NCI-H446 treated with DMSO at 0.1 percent for 48 hours (cell line): ENCODE measurements at places on chromosomes 12 and 14.
A peak's percentile ranks its signal among the peaks of the same experiment; 100 is the strongest.

GRCh38 chr12:2719392-2719791, 75.4 kb upstream of the FKBP4 start:
- DNase-seq, result no peak

- DNase-seq, result no peak
These were observed 215.8 kb upstream of the NOS1 start for GRCh38 chr12:117577122-117577657.

- DNase-seq, result no peak
These were observed 228.2 kb downstream of the DPY19L2 start for GRCh38 chr12:63440048-63440447.

DNA sequence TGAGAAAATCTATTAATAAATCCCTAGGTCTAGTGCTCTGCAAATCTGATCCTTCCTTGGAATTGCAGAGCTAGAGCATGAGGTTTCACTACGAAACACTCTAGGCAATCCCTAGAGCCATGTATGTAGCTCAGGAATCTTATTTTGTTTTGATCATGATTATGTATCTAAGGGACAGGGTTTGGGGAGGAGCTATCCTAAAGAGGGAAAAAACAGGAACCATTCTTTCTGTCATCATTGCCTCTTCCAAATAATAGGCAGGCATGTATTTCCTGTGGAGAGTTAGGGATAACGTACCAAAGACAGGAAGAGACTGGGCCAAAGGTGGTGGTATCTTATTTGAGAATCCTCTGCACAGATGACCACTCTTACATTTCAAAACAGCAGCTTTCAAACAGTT, 88.8 kb upstream of the GTF2A1 start:
- DNase-seq, result no peak

DNA sequence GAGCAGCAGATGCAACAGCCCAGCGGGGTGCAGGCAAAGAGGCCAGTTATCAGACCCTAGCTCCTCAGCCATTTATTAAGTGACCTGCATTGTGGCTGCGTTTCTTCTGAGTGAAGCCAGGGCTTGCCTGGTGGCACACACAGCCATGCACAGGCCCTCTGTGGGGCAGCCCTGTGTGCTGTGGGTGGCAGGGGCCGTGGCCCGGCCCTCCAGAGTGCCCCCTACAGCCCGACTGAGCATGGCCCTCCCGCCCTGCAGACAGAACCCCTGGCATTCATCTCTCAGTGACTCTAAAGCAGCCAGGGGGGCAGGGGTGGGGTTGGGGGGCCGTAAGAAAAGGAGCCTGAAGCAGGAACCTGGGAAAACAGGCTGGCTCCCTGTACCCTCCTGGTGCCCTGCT, 226.0 kb upstream of the PWP1 start:
- DNase-seq, result no peak

- no peak for DNase-seq
These were observed 18.8 kb downstream of the RTRAF start for GRCh38 chr14:52008136-52008535.

GRCh38 chr14:24481622-24482324, 26.3 kb downstream of the CMA1 start:
- DNase-seq, result no peak

- DNase-seq, result no peak
These were observed 53.5 kb upstream of the PPP1R12A start for GRCh38 chr12:79988368-79988767.

GRCh38 chr14:61121355-61121787, 140.3 kb downstream of the SLC38A6 start:
- DNase-seq, result no peak

GRCh38 chr14:51507906-51508511, 143.7 kb upstream of the FRMD6 start:
- DNase-seq, result peak; percentile 93

DNA sequence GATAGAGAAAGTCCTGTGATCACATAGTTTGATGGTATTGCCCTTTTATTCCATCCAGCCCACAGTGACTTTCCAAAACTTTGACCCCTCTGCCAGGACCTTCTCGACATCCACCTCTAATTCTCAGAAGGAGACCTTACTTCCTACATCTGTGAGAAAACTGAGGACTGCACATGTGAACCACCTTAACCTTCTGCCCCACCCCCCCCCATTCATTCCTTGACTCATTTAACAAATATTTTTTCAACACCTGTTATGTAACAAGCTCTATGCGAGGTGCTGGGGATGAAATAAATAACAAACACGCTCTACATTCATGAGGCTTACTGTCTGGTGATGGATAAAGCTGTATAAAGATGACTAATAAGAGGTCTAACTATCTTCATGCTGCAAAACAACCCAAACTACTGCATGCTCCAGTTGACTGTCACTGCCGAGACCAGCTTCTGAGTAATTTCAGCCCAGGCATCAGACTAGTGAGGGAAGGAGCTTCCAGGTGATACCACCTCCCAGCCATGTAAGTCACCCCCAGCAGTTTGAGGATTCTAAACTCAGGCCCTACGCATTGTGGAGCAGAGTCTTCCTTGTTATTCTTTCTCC, 1.9 kb upstream of the HAL start:
- DNase-seq, result no peak

DNA sequence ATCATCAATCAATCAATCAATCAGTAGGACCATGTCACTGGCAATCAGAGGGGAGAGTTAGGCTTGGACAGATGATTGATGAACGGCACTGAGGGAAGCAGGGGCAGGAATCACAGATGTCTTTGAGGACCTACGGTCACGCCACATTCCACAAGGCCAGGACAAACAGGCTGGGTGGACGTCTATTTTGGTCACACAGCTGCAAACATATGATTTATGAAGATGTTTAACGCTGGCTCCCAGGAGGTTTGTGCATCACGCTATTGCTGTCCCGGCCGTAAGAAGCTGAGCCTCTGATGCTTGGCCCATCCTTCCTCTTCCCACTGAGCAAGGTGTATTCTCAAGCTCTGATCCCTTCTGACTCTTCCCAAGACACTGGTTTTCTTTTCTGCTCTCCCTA, 160.8 kb downstream of the FOXN3 start:
- DNase-seq, result no peak

DNA sequence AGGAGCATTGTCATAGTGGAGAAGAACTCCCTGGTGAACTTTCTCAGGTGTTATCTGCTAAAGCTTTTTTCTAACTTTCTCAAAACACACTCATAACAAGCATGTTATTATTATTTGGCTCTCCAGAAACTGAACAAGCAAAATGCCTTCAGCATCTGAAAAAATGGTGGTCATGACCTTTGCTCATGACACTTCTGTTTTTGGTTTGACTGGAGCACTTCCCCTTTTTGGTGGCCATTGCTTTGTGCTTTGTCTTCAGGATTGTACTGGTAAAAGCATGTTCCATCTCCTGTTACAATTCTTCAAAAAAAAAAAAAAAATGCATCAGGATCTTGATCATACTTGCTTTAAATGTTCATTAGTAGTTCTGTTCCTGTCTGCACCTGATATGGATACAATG, 1241.6 kb upstream of the USP15 start:
- DNase-seq, result no peak

DNA sequence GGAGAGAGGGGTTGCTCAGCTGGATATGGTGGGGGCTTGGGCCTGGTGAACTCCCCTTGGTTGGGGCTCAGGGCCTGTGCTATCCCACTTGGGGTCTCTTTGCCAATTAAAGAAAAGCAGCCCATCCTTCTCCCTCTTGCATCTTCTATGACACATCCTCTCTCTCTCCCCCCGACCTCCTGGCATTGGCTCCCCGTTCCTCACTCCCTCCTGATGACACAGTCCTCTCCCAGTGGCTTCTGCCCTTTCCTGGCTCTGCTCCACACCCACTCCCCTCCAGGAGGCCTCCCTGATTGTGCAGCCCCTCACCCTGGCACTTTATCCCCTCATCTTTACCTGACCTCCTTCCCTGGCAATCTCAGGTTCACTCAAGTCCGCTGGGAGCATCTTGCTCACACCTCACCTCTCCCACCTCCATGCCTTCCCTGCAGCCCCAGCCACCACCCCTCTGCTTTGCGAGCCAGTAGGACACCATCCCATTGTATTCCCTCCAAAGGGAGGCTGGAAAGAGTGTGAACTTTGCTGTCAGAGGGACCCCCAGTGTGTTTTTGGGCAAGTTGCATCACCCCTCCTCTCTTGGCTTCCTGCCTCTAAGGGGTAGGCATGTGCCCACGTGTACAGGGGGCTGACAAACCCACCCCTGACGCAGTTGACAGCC, 10.7 kb downstream of the KRT80 start:
- no peak for DNase-seq

GRCh38 chr12:56840922-56841321, 77.8 kb downstream of the HSD17B6 start:
- no peak for DNase-seq

DNA sequence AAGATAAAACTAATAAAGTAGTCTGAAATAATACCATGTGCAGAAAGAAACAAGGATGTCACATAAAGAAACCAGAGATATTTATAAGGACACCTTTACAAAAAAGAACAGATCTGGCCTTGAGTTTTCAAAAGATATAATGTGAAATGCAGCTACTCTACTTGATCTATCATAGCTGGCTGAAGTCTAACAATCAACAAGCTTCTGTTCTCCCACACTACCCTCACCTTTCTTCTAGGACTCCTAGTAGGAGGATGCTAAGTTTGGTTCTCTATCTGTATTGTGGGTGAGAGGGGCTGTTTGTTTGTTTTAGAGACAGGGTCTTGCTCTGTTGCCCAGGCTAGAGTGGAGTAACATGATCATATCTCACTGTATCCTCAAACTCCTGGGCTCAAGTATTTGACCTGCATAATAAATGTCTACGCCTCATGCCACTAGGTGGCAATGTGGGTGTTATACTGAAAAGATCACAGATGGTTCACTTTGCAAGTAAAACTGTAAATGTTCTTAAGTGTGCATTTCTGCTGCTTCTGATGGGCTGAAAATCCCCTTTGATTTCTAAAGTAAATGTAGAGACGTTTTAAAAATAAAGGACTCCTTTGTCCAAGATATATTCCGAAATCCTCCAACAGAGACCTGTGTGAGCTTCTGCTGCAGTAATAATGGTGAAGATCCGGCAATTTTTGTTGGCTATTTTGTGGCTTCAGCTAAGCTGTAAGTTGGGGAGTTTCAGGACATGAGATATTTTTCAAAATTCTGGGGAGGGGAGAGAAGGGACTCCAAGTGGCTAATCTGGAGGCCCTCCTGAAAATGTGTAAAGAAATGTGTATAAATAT, 269.3 kb downstream of the DAD1 start:
- peak; percentile 46 for DNase-seq

DNA sequence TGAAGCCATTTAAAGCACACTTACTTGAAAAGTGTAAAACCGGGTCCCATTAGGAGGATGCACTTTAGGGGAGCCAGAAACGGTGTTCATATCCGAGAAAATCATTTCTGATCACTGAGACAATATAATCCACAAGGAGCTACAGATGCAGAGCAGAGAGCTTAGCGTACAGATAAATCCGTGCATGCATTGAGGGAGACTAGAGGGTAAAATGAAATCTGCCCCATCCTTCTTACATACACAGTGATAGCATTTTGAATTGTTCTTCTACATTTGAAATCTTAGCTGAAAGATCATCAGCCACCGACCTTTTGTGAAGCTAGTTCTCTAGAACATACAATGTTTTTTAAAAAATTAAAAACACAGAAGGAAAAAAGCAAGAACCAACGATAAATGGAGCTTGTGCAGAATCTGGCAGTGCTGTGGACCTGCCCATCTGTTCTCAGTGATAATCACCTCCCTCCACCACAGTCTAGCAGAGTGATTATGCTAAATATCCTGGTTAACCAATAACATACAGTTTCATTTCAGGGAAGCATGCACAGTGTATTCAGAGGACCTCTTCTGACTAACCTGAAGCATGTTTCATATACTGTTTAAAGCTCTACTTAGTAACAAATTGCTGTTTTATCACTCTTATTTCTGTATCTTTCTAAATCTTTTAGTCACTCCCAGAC, 161.1 kb downstream of the PPFIA2 start:
- DNase-seq, result peak; percentile 84

GRCh38 chr14:36129181-36129580, 47.3 kb downstream of the PTCSC3 start:
- DNase-seq, result peak; percentile 30

DNA sequence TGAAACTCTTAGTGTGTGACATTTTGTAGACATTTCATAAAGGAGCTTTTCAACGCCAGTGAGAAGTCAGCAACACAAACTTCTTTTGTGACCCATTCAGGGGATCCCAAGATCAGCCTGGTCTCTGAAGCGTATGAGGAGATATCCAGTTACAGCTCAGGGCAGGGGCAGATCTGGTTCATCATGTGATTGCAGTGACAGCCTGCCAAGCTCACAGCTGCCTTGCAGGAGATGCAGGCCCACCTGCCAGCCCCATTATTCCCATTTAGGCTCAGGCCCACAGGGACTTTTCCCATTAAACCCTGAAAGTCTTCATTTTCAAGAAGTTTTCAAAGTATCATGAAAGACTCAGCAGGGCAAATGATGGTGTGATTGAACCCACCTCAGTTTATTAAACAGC, 38.3 kb downstream of the SRGAP1 start:
- DNase-seq, result peak; percentile 63

DNA sequence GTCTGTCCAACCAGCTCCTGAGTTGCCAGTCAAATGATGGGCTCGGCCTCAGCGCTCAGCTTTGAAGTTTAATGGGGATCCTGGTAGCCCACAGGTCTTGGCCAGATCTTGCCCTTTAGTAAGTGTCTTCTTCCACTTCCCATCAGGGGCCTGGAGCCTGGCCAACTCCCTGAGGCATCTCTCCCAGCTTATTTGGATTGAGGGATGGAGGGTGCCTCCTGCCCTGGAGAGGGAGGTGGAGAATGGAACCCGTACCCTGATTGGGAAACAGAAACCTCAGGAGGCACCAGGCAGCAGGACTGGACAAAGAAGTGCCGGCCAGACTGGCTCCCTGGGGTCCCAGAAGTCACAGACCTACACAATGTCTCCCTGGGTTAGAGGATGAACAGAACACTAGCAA, 40.5 kb upstream of the LTBP2 start:
- DNase-seq, result no peak

DNA sequence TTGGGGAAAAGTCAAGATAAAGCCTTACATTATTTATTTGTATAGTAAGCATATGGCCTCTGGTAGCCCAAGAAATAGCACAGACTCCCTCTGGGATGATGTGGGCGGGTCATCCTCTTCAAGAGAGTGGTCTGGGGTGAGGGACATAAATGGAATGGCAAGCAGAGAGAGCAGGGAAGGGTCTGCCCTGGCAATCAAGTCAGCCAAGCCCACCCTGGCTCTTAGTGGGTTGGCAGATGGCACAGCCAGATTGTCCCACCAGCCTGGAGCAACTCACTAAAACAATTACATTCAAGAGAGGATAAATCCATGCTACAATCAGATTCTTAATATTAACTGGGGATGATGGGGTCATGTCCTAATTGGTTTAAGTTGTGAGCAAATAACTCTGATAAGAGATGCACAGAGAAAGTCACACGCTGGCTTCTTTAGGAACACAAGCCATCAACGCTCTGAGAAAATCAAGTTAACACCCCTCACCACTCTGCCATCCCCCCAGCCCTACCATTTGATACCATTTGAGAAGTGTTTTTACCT, 2.8 kb upstream of the PELI2 start:
- no peak for DNase-seq

DNA sequence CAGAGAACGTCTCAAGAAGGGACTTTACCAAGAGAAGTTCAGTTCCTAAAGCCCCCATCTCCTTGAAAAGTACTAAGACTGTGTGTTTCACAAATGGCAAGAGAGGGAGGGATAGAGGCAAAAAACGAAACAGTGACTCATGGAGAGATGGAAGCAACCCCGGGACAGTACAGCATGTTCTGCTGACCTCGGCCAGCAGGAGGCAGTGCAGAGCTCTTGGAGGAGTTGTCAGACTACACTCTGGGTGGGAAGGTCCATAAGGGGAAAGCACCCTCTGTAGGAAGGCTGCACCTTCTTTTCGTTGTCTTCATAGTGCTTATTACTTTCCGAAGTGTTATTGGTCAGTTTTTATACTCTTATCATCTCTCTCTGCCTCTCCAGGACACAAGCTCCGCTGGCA, 525.2 kb upstream of the CCDC196 start:
- DNase-seq, result no peak
